ENCODE measurements at places on chromosomes 11 and 22.

DNA sequence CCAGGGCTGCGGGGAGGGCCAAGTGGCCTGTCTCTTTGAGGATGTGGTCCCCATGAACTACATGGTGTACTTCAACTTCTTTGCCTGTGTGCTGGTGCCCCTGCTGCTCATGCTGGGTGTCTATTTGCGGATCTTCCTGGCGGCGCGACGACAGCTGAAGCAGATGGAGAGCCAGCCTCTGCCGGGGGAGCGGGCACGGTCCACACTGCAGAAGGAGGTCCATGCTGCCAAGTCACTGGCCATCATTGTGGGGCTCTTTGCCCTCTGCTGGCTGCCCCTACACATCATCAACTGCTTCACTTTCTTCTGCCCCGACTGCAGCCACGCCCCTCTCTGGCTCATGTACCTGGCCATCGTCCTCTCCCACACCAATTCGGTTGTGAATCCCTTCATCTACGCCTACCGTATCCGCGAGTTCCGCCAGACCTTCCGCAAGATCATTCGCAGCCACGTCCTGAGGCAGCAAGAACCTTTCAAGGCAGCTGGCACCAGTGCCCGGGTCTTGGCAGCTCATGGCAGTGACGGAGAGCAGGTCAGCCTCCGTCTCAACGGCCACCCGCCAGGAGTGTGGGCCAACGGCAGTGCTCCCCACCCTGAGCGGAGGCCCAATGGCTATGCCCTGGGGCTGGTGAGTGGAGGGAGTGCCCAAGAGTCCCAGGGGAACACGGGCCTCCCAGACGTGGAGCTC is 13.5 kb downstream of the ADORA2A start:
- no peak for DNase-seq

DNA sequence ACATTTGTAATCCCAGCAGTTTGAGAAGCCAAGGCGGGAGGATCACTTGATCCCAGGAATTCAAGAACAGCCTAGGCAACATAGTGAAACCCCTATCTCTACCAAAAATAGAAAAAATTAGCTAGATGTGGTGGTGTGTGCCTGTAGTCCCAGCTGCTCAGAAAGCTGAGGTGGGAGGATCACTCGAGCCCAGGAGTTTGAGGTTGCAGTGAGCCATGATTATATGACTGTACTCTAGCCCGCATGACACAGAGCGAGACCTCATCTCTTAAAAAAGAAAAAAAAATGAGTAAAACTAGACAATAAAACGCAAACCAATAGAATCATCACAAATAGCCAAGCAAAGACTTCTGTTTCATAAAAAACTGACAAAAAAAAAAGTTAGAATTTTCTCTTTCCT is 21.8 kb downstream of the NUCB2 start:
- no peak for DNase-seq

GRCh38 chr11:121829159-121829643 is 286.8 kb downstream of the BLID start:
- DNase-seq: peak; percentile 15

DNA sequence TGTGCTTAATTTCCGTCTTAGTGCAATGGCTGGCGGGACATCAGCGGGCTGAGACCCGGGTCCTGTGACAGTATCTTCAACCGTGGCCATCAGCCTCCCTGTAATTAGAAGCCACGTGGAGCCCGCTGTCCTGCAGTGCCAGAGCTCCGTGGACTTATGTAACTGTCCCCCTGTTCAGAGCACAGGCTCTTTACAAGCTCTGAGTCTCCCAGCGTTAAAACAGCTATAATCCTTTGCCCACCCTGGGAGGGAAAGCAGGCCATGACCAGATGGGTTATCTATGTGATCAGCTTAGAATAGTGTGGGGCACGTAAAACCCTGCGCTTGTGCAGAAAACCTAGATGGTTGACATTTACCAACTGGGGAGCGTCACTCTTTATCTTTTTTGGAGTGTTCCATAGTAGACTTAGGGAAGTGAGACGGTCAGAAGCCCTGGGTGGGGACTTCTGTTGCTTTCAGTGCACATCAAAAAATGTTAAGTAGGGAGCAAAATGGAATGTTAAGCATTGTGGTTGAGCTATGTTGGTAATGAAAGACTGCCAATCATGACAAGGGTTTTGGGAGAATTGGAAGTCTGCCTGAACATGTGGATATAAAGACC is 103.5 kb upstream of the CADM1 start:
- DNase-seq: no peak

GRCh38 chr22:20237480-20238440 is 30.4 kb downstream of the RTN4R start:
- DNase-seq: no peak

DNA sequence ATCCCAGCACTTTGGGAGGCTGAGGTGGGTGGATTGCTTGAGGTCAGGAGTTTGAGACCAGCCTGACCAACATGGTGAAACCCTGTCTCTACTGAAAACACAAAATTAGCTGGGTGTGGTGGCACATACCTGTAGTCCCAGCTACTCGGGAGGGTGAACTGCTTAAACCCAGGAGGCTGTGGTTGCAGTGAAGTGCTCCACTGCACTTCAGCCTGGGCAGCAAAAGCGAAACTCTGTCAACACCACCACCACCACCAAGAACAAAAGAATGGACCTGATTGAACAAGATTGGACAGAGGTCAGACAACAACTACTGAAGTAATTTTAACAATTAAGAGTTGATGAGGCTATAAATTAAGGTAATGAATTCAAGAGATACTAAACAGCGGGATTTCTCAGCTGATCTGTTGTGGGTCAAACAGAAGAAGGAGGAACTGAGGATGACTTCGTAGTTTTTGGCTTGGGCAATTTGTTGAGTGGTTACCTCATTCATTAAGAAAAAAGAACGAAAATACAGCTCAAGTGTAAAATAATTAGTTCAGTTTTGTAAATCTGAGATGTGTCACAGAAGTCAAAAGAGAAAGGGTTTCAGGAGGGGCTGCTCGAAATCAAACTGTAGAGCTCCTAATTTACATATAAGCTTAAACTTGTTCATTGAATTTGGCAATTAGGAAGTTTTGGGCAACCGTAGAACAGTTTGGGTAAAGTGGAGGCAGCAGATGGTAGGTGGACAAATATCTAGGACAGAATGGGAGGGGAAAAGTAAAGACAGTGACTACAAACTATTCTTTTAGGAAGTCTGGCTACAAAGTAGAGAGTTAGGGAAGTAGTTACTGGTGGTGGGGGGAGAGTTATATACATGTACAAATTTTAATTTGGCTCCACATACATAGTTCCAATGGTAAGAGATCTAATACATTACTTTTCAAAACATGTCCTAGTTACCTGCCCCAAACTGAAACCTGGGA is 4.5 kb downstream of the IL18 start:
- DNase-seq: no peak

GRCh38 chr11:64028398-64029115 is 7.2 kb upstream of the FLRT1 start:
- DNase-seq: no peak

All from muscle of arm (tissue), 14 donors.